Amniotic epithelial cell (primary cell): ENCODE measurements at places on chromosomes 7 and 10.

DNA sequence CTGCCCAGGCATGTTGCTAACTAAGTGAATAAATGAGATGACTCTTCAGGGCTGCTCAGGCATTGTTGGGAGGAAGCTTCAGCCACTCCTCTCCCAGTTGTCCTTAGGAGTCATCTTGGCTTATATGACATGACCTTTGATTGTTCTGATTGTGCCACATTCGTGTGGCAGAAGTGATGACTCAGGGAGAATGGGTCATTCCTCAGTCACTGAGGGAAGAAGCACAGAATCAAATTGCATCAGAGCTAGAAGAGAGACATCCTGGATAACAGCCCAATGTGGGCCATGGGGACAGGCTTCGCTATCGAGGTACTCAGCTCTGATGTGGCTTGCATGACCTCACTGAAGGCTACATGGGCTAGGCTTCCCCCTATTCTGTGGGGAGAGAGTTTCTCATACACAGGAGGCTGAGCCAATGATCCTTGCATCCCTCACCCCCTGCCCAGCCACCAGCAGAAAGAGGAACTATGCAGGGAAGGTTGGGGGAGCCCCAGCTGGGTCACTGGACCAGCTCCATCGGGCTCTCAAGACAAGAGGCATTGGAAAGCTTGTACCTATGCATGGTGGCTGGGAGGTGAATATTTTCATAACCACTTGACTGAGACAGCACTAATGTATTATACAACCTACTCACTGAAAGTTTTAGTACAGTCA is 6.0 kb upstream of the HMX3 start:
- no peak for DNase-seq

DNA sequence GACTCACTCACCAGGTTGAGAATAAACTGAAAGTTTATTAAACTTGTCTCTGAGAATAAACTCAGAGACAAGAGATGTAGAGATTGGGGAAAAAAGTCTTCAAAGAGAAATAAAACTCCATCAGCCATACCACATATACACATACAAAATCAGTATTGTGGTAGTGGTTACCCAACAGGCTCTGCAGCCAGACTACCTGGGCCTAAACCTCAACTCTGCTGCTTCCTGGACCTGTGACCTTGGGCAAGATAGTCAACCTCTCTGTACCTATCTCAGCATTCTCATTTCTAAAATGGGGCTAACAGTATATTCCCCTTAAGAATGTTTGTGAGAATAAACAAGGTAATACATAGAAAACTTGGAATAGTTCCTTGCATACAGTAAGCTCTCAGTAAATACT is 15.3 kb downstream of the TPK1 start:
- DNase-seq: no peak

GRCh38 chr7:121330053-121330833 is 1.4 kb downstream of the WNT16 start:
- DNase-seq: no peak

GRCh38 chr10:62819141-62819920 is 3.2 kb upstream of the EGR2 start:
- no peak for DNase-seq

DNA sequence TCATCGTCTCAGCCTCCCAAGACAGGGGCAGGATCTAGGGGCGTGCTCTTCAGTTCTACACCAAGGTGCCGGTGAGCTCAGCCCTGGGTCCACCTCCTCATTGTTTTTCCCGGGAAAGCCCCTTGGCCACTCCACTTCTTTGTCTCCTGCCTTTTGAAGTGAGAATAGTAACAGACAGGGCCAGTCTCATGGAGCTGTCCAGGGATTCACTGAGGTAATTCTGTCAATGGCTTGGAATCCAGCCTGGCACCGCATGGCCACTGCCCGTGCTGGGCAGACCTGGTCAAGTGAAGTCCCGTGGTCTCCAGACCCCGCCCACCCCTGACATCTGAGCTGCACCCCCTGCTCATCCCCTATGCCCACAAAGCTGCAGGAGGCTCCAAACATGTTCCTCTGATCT is 138.9 kb downstream of the TNS3 start:
- no peak for DNase-seq
